Progenitor cell of endocrine pancreas (in vitro differentiated cells): ENCODE measurements at places on chromosomes 2 and 18. TPM values are rescaled to one million over a fixed set of nuclear protein-coding genes. Genes with fewer than 3 reads are reported as not detected.

Gene CSRNP3
- 10.7 and 14.8 TPM in 2 replicates for total RNA-seq

DNA sequence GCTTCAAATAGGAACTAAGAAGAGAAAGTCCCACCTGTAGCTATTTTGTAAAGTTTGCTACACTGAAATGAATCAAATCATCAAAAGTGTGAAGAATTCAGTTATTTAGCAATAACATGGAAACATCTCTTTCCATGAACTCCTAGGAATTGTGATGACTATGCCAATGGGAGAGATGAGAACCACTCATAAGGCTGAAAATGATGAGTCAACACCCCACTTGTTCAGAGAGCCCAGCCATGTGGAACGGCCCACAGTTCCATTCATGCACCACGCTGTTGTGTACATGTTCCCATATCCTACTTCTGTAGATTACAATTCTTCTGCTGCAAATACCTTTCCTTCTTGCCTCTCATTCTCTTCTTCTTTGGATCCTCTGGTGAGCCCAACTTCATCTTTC is 645.5 kb upstream of the ID2 start:
- DNase-seq: no peak

- DNase-seq: no peak
These were observed 160.6 kb downstream of the MTCL1 start for GRCh38 chr18:8865934-8866333.

Gene WDCP
- total RNA-seq: 22.4 and 23.7 TPM in 2 replicates

Gene PAX8
- 3.9 and 8.4 TPM in 2 replicates for total RNA-seq

DNA sequence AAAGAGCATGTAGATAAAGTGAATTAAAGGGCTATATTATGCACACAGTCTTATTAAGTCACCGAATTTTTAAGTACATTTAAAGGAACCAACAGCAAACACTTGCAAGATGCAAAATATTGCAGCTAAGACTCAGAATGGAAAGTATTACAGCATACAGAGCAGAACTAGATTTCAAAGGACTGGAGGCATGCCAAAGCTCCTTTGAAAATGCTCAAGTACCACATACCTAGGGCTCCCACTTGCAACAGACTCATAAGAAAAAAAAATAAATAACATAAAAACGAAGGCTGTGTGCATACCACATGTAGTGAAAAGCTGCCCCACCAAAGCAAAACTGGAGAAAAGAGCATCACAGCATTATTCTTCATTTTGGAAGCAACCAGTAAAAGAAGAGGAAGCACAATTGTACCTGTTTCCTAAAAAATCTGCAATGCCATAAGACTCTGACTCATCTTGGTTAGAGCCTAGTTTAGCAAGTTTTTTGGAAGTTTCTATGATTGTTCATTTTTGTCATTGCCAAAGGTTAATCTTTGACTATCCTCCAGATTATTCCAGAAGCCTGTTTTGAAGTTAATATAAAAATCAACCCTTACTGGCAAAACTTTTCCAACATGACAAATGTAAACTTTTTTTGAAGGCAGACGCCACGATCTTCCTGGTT is 306.0 kb upstream of the COL3A1 start:
- DNase-seq: no peak

Gene RNF138
- 46.5 and 48.2 TPM in 2 replicates for total RNA-seq

DNA sequence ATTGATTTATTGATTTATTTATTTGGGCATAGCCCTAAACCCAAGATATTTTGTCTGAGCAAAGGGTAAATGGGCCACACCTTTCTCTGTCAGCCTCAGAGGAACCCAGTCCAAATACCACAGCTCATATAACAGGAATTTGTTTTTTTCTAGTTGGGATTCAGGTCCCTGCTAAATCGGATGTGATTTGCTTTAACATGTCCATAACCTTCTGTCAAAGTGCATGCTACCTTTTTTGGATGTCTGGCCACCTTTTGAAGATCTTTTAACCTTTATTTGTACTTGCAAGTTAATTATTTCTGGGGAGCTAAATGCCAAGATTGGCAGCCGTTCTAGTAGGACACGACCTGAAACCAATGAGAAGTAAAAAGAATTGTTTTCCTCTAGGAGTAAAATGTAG is 303.2 kb upstream of the UBE2E3 start:
- no peak for DNase-seq

GRCh38 chr18:58254873-58255511 is 211.0 kb downstream of the NEDD4L start:
- DNase-seq: no peak

DNA sequence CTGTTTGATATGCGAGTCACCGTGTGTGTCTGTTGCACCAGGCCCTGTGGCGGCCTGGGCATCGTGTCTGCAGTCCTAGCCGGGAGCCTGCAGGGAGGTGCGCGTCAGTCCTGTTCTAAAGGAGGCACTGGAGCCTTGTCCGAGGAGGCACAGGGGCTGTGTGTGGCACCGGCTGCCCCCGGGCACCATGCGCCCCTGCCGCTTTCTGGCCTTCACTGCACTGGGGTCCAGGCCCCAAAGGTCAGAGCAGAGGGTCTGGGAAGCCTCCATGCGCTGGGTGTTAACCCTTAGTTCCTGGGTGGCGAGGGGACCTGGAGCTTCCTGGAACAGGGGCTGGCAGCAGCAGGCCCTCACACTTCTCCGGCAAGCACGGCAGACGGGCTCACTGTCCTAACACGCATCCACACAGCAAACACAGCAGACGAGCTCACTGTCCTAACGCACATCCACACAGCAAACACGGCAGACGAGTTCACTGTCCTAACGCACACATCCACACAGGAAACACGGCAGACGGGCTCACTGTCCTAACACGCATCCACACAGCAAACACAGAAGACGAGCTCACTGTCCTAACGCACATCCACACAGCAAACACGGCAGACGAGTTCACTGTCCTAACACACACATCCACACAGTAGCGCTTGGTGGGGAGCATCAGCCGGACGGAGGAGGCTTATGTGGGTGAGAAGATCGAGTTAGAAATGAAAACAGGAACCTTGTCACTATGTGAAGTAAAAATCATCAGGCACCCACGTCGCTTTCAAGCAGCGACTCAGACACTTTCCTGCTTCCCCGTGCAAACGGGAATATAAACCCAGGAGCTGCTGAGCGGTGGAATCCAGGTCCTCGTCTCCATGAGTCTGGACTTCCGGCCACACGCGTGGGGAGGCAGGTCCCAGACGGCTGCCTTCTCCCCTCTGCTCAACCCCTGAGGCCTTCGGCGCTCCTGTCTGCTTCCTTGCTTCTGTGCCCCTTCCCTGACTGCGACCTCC is 65.3 kb downstream of the TPO start:
- DNase-seq: no peak

Gene MAL
- not detected in 2 replicates for total RNA-seq

DNA sequence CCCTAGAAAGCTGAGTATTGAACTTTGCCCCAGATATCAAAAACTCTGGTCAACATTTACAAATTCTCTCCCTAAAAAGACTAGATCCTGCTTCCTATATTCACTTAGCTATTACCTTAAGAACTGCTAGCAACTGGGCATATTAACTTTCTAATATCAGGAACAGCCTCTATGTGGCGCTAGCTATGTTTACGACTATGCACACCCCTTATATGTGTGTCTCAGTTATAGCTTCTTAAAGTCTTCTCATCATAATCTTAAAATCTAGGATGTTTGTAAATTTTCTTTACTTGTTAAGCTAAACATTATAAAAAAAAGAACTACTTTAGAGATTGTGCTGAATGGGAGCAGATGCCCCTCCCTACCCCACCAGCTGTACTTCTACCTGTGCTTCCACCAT is 1.7 kb upstream of the STAMBP start:
- no peak for DNase-seq

- no peak for DNase-seq
These were observed 276.4 kb upstream of the HS6ST1 start for GRCh38 chr2:128594953-128595677.

Gene MAP4K3
- total RNA-seq: 60.0 and 63.6 TPM in 2 replicates

DNA sequence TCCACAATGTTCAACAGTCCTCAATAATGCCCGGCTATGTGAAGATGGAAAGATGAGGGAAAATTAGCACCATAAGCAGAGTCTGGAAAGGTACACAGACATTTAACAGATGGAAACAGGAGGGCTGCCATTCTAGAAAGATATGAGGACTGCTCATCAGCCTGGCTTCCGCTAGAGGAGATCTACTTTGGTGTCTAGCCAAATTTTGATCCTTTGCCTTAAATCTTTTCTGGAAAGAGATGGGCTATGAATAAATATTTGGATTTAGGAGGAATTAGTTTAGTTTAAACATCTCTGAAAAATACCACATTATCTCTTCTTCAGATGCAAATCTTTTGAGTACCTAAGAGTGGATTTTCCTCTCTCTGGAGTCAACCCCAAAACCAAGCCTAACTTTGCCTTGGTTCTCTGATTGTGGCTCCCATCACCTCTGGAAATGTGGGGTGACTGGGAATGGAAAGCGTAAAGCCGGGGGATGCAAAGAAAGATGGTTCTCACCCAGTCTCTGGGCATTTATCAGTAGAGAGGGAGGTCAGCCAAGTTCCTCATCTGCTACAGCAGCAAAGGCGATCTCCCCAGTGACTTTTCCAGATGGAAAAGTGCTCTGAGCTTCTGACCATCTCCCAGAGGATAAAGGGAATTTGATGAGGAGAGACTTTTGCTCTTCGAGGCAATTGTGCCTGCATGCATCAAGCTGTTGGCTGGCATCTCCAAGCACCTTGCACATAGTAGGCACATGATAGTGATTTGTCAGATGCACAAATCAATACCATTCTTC is 410.6 kb downstream of the ZNF521 start:
- DNase-seq: no peak

- DNase-seq: no peak
These were observed 43.7 kb upstream of the DARS1 start for GRCh38 chr2:136029149-136029548.

DNA sequence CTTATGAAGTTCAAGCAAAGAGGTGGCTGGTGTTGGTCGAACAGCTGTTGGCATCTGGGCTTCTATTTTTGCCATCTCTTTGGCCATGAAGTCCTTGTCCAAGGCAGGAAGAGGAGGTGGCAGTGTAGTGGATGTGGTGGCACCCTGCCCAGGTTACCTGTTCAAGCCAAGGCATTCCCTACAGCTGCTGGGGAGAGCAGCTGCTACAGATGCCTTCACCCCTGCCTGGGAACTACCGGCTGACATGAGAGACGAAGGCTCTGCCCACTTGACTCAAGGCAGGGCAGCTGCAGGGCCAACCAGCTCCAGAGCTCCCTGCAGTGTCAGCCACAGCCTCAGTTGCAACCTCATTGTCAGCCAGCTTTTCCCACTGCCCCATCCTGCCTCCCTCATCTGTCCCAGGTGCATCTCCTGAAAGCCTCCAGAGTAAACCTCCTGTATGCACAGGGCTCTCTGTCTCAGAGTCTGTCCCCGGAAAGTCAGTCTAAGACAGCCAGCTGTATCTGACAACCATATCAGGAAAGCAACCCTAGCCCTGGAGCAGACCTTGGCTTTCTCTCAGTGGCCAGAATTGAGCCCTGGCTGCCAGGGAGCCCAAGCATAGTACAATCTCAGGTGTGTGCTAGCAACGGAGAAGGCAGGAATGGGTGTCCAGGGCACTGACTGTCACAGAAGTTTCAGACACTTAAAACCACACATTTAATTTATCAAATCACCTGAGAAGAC is 115.9 kb downstream of the RPIA start:
- no peak for DNase-seq

Gene ZAP70
- total RNA-seq: 2.6 and 3.8 TPM in 2 replicates

GRCh38 chr2:105187531-105187930 is 54.0 kb upstream of the GPR45 start:
- DNase-seq: no peak

DNA sequence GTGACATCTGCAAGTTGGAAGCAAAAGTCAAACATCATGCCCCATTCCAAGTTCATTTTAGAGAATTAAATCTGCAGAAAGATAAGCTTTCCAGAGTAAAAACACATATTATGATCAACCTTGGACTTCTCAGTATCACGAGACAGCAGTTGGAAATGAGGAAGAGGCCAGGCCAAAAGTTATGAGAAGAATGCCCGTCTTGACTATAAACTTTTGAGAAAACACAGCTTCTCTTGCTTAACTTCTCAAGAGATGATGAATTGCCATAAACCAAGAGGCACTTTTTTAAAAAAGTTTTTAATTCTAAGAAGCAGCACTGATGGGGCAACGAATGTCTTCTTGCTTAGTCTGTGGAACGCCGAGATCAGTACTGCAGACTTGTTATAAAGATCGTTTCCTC is 52.6 kb upstream of the NFU1 start:
- no peak for DNase-seq

GRCh38 chr2:239150125-239151011 is 250.5 kb downstream of the HDAC4 start:
- DNase-seq: no peak

- DNase-seq: no peak
These were observed 42.8 kb downstream of the ARL6IP6 start for GRCh38 chr2:152761214-152761613.

Gene IGFBP2
- 249 and 274 TPM in 2 replicates for total RNA-seq

DNA sequence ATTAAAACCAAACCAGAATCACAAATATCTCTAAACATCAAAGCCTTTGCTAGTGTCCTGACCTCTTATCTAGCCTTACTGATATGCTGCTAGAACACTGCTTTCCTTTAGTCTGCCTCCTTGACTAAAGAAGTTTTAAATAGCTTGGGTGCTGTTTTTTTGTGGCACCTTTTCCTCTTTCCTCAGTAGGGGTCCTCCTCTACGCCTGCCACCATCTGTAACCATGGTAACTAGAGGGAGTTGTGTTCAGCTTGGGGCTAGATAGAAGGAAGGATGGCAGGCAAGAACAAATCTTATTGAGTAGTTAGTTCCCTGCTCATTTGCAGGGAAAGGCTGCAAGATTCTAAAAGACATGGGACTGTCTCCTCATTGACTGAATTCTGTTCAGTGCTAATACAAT is 86.0 kb downstream of the TAF4B start:
- DNase-seq: no peak

Gene CD8B
- total RNA-seq: 0.62 TPM in 1 of 2 replicates, not detected in the other

Gene UBE2F
- total RNA-seq: 38.6 and 47.9 TPM in 2 replicates

- DNase-seq: peak; percentile 84
These were observed at the start of gene RPRM for GRCh38 chr2:153478289-153479261. Gene RPRM, minus strand, starts transcription at chr2:153478762. Its CDS starts 197 bp downstream, at chr2:153478565.

Gene TET3
- total RNA-seq: 38.2 and 40.7 TPM in 2 replicates

DNA sequence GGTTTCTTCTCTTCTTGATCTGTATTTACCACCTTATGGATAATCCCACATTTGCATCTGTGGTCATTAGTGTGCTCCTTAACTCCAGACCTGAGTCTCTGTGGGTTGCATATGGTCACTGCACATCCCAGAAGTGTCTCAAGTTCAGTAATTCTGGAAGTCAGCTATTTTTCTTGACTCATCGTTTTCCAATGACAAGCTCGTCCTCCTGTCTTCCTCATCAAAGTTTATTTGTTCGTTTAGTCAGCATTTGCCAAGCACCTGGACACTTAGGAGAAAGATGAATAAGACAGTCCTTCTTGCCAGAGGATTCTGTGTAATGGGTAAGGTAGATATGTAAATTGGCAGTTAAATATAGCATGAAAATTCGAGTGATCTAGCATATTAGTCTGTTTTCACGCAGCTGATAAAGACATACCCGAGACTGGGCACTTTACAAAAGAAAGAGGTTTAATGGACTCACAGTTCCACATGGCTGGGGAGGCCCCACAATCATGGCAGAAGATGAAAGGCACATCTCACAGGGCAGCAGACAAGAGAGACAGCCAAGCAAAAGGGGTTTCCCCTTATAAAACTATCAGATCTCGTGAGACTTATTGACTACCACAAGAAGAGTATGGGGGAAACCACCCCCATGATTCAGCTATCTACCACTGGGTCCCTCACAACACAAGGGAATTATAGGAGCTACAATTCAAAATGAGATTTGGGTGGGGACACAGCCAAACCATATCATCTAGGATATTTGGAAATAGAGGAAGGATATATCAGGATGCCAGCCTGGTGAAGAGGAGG is 19.4 kb downstream of the FASTKD2 start:
- DNase-seq: no peak

Gene M1AP
- total RNA-seq: 2.5 and 2.6 TPM in 2 replicates

GRCh38 chr2:10064932-10065772 is 15.1 kb downstream of the CYS1 start:
- DNase-seq: no peak

Gene NEU2
- not detected in 2 replicates for total RNA-seq

Gene CHRNG
- 0.42 TPM in 1 of 2 replicates, not detected in the other for total RNA-seq

Gene AAMP
- total RNA-seq: 79.2 and 85.2 TPM in 2 replicates
